Stimulated activated CD8-positive, alpha-beta memory T cell treated with anti-CD3 and anti-CD28 coated beads, Interleukin-15, amount 100 ng/mL, for 4 hours (primary cell): ENCODE measurements at places on chromosomes 6 and 20.

GRCh38 chr6:159809149-159809548 lies 9.1 kb downstream of the PNLDC1 start:
- DNase-seq, result no peak

DNA sequence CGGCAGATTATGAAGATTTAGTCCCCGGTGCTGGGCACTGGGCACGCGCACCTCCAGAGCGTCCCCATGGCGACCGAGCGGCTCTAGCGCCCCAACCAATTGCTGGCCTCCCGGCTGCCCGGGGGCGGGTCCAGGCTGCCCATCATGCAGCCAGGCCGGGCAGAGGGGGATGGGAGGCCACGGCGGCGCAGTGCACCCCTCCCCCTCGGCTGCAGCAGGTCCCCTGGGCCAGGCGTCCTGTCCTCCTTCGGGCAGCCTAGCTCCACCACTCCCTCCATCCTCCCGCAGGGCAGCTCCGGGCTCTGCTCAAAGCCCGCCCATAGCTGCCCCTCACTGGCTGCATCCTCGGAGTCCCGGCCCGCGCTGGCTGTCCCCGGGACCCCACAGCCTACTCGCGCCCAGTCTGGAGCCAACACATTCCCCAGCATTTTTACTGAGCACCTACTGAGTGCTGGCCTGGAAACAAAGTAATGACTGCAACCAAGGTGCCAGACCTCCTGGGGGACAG lies 99.4 kb downstream of the ASXL1 start:
- no peak for DNase-seq

- DNase-seq, result no peak
Measured at GRCh38 chr6:54578261-54578660, 268.3 kb upstream of the FAM83B start.

DNA sequence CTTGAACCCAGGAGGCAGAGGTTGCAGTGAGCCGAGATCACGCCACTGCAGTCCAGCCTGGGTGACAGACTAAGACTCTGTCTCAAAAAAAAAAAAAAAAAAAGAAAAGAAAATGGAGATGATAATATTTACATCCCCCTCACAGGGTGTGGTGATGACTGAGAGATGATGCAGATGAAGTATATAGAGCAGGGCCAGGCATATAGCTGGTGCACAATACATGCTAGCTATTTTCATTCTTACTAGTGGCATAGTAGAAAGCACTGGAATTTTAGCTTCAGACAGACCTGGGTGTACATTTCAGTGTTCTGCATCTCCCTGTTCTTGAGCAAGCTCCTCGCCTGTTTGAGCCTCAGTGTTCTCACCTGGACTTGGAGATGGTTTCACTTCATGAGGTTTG lies 36.9 kb downstream of the CEBPB start:
- DNase-seq, result no peak

DNA sequence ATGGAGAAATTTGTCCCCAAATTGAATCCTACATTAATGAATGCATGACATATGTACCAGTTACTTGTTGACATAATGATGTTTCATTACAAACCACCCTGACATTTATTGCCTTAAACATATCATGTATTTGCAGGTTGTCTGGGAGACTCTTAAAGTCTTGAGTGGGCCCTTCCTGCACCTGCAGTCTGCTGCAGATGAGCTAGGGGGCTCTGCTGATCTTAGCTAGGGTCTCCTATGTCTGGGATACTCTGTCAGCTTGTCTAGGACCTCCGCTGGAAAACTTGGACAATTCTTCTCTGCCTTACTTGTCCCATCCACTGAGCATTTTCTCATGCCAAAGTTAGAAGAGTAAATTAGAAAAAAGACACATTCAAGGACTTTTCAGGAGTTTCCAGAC lies 581.6 kb downstream of the HAO1 start:
- no peak for DNase-seq

- no peak for DNase-seq
Measured at GRCh38 chr6:27601668-27602254, 128.9 kb upstream of the ZNF184 start.

- no peak for DNase-seq
Measured at GRCh38 chr20:18991012-18991411, 177.4 kb downstream of the SCP2D1 start.

DNA sequence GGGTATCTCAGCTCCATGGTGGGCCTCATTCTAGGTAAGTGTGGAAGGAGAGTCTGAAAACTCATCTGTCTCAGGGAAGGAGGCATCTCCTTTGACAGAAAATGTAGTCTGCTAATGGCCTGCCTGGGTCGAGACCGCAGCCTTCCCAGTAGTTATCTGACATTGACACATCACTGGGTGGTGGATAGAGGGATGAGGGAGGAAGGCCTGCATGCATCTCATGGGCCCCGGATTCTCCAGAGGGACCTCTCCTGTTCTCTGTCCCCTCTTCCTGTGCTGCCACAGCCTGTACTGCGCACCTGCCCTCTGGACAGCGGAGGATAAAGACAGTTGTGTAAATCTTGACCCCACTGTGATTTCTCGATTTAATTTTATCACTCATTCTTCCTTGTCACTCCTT lies 4.7 kb downstream of the PCMTD2 start:
- no peak for DNase-seq

- no peak for DNase-seq
Measured at GRCh38 chr20:12729326-12729725, 279.4 kb upstream of the SPTLC3 start.

- DNase-seq, result no peak
Measured at GRCh38 chr6:112367628-112368027, 20.5 kb downstream of the RFPL4B start.

- DNase-seq, result no peak
Measured at GRCh38 chr6:7532821-7533220, 8.7 kb upstream of the DSP start.

- no peak for DNase-seq
Measured at GRCh38 chr6:151387175-151387970, 4.0 kb downstream of the ZBTB2 start.

GRCh38 chr20:17431621-17432364 lies 99.4 kb downstream of the BFSP1 start:
- DNase-seq, result no peak

GRCh38 chr6:70166088-70166958 lies 136.6 kb downstream of the COL9A1 start:
- DNase-seq, result no peak

DNA sequence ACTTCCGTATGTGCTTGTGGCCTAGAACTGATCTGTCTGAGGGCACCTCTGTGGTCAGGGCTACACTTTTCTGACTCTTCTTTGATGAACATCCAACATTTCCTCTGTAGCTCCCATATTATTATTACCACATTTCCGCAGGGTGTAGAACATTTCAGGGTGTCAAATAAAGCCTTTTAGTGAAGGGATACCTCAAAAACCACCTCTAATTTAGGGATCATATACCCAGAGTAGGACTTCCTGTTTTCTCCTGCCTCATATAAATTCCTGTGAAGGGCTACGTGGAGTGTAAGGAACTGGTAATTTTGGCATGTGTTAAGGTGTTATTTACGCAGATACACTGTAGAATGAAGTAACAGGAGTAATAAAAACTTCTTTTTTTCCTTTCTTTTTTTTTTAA lies 5.5 kb upstream of the MUC22 start:
- DNase-seq, result no peak

DNA sequence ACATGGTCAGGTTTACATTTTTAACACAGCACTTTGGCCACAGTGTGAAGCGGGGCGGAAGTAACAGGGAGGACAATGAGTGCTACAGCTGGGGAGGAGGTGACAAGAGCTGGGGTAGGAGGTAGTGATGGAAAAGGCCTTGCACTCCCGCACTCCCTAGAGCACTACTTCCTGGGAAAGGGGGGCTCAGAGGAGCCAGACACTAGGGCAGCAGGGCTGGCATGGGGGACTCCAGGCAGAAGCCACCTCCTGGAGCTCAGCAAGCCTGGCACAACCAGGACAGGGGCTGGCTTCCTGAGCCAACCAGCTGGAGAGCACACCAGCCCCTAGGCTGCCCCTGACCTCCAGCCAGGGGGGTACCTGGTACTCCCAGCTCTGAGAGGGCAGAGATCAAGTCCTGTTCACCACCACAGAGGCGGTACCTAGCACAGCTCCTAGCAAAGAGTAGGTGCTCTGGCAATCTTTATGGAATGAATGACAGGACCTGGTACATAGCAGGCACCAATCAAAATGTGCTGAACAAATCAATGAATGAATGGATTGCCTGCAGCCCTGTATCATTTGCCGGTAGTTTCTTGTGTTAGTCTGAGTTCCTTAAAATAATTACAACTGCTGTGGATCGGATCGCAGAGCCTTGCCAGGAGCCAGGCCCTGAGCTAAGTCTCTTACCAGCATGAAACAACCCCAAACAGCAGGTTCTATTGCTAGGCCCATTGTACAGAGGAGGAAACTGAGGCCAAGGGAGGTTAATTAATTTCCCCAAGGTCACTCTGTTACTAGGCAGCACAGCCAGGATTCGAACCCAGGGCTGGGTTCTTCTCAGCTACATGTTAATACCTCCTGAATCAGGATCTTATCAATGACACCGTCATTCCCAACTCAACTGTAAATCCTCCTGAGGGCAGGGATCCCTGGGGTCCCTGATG lies 15.5 kb downstream of the NOL4L start:
- DNase-seq, result peak; percentile 19

DNA sequence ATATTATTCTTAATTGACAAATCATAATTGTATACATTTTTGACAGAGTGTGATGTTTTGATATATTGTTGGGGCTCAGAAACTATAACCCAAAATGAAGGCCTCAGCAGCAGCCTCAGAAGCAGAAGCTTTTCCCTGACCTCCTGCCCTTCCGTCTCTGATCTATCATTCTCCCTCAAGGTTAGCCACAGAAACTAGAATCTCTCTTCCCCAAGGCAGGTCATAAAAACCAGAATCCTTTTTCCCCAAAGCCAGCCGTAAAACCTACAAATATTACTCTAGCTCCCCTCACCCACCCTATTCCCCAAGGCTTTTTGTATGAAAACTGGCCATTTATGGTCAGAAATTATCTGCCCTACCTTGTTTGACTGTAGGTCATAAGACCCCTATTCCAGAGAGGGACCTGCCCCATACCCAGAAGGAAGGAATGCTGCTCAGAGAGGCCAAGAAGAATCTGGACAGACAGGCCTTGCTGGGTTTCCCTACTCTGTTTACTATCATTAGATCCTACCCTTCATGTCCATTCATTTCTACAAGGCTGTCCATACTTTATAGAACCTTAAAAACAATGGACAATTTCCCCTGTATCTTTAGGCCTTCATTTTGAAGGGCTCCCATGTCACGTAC lies 14.5 kb downstream of the OR2B2 start:
- DNase-seq, result no peak
